Upper lobe of left lung (tissue), 6 donors: ENCODE measurements at places on chromosomes 7 and 10.

DNA sequence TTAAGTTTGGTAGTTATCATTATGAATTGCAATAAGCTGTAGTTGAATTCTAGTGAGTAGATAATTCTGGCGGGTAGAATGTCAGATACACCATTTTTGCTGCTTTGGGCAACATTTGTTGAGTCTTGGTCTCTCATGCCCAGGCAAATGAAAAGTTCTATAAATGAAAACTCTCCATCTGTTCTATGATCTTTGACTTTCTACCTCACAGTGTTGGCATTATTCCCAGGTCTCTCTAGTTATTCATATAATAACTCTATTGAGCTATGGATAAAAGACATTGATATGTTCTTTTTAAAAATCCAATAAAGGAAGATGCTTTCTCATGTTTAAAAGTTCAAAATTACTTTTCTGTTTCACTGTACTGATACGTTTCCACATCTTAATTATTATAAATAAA lies 415.3 kb upstream of the SEMA3D start:
- H3K27ac ChIP-seq, result no peak overlapping the region
- no peaks in the 10 kb centered on the region for H3K4me1 ChIP-seq
- no peak for DNase-seq

- peaks cover 9% of the 10 kb centered on the region for H3K4me1 ChIP-seq
- H3K4me3 ChIP-seq, result no peak overlapping the region
- DNase-seq, result no peak
- peaks cover 91% of the 10 kb centered on the region for H3K36me3 ChIP-seq
- H3K27me3 ChIP-seq, result no peaks in the 10 kb centered on the region
Observed at GRCh38 chr7:1474736-1475135, 15.5 kb upstream of the MICALL2 start.

DNA sequence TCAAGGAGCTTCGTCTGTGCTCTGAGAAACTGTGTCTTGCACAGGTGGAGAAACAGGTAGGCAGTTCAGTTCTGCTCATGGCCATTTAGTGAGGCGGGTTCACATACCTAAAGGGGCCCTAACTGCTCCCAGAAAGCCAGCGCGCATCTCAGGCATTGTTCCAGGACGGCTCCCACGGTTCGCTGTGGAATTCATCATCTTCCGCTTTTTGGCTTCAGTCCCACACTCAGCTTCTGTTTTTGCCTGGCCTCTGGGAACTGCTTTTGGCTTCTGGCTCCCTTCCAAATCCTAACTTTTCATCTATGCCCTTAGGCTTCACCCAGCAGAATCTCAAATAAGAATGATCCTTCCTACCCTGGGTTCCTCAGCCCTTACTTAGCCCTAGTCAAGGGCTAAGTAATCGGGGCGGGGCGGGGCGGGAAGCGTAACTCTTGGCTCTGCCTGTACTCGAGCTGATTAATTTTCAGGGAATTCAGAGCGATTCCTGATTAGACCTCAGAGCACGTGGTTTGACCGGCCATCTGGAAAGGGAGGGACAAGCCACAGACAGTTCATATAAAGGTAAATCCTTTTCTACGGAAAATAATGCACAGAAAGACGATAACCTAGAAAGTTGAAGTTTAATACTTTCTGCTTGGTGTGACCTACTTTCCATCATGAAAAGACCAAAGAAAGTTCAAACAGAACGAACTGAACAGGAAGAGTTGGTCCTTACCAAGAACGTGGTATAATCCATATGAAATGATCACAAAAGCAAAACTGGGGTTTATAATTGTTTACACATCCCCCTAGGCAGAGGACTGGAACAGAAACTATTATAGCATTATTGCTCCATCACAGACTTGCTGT lies 105.7 kb downstream of the ST8SIA6 start:
- peak; percentile 22 for DNase-seq
- H3K4me1 ChIP-seq, result no peaks in the 10 kb centered on the region
- no peaks in the 10 kb centered on the region for H3K27me3 ChIP-seq
- H3K36me3 ChIP-seq, result no peaks in the 10 kb centered on the region
- no peak overlapping the region for H3K27ac ChIP-seq

GRCh38 chr7:127438836-127439235 lies 46.3 kb upstream of the ZNF800 start:
- H3K4me1 ChIP-seq, result no peaks in the 10 kb centered on the region
- no peaks in the 10 kb centered on the region for H3K27me3 ChIP-seq
- H3K4me3 ChIP-seq, result no peak overlapping the region
- DNase-seq, result no peak
- no peak overlapping the region for H3K27ac ChIP-seq
- no peaks in the 10 kb centered on the region for H3K36me3 ChIP-seq

GRCh38 chr7:21962677-21963076 lies 17.0 kb upstream of the CDCA7L start:
- no peaks in the 10 kb centered on the region for H3K4me1 ChIP-seq
- H3K36me3 ChIP-seq, result no peaks in the 10 kb centered on the region
- H3K27me3 ChIP-seq, result no peaks in the 10 kb centered on the region
- H3K4me3 ChIP-seq, result no peak overlapping the region

DNA sequence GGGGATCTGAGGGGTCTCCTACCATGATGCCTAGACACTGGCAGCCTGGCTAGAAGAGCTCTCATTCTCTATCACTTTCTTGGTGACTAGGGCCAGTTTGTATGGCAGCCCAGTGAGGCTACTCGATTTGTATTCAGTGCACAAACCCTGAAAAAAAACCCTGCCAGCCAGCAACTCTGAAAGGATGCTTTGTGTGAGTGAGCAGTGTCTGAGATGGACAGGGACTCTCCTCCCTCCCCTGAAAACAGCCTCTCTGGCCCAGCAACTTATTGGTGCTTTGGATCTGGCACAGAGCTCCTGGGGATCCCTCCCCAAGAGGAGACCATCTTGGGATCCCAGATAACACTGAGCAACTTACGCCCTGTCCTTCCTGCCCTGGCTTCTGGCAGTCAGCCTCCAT lies 10.8 kb upstream of the LRRC4 start:
- no peak overlapping the region for H3K4me3 ChIP-seq
- H3K36me3 ChIP-seq, result no peaks in the 10 kb centered on the region
- no peak overlapping the region for H3K27ac ChIP-seq
- H3K27me3 ChIP-seq, result no peaks in the 10 kb centered on the region
- no peak for DNase-seq

DNA sequence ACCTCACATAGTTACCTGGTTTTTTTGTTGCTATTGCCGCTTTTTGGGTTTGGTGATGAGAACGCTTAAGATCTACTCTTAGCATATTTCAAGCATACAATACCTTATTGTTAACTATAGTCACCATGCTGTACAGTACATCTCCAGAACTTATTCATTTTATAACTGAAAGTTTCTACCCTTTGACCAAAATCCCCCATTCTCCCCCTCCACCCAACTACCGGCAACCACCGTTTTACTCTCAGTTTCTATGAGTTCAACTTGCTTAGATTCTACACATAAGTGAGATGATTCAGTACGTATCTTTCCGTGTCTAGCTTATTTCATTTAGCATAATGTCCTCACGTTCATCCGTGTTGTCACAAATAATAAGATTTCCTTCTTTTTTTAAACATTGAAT lies 86.7 kb upstream of the IL6 start:
- no peak overlapping the region for H3K4me3 ChIP-seq
- DNase-seq, result no peak
- H3K27me3 ChIP-seq, result no peaks in the 10 kb centered on the region
- H3K27ac ChIP-seq, result no peak overlapping the region
- no peaks in the 10 kb centered on the region for H3K36me3 ChIP-seq

DNA sequence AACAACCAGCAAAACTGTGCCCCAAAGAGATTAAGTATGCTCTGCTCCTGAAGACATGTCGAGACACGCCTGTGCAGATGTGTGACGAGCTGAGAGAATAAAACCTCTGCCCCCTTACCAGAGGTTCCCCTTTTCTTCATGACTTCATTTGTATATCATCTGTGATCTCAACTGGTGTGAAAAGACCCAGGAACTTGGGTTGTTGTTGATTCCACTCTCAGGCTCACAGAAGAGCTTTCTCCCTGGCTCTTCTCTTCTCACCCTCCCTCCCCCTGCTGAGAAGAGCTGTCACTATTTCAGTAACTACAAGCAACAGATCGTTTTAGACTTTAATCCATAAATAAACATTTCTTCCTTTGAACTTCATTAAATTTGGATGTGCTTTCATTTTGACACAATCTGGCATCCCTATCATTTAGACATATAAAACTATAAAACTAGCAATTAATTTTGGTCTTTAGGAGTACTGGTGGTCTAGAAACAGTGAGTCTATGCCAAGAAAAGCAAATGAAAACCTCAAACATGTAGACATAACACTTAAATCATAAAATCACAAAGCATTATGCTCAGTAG lies 179.3 kb upstream of the FZD8 start:
- H3K36me3 ChIP-seq, result no peaks in the 10 kb centered on the region
- no peak overlapping the region for H3K4me3 ChIP-seq
- DNase-seq, result no peak
- H3K27me3 ChIP-seq, result no peaks in the 10 kb centered on the region
- no peak overlapping the region for H3K27ac ChIP-seq
- H3K4me1 ChIP-seq, result no peaks in the 10 kb centered on the region

- H3K27me3 ChIP-seq, result no peaks in the 10 kb centered on the region
- no peak overlapping the region for H3K27ac ChIP-seq
- DNase-seq, result no peak
- H3K4me1 ChIP-seq, result peaks cover 7% of the 10 kb centered on the region
- no peak overlapping the region for H3K4me3 ChIP-seq
Observed at GRCh38 chr10:16887565-16887964, 70.3 kb upstream of the RSU1 start.

DNA sequence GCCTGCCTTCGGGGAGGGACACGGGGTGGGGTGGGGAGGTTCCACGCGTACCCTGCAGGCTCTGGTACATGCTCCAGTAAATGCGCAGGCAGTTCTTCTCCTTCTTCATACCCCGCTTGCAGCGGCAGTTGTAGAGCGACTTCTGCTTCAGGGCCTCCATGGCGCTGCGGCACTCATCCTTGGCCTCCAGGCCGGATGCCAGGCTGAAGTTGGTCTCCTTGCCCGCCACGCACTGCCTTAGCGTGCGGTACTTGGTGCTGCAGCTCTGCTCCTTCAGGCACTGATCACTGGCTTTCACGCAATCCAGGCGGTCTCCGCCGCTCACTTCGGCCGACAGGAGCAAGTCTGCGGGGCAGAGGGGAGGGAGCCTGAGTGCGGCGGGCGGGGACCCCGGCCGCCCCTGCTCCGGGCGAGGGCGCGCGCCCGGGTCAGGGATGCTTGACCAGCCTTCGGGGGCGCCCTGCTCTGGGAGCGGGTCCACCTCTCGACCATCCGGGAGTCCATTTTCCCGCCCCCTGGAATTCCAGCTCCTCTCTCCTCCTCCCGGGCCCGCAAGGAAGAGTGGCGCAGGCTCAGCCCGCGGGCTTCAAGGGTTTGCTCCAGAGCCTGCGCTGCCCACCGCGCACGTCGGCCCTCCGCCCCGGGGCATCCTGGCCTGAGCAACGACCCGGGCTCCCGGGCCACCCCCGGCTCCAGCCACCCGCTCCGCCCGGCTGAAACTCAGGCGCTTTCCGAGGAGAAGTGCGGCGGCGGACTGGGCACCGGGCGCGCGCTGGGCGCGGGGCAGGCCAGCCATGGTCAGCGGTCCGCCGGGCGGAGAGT lies 2.0 kb downstream of the GFRA1 start:
- H3K27ac ChIP-seq, result peak overlapping the region; percentile 50
- peak overlapping the region; percentile 46 for H3K4me3 ChIP-seq
- DNase-seq, result no peak

DNA sequence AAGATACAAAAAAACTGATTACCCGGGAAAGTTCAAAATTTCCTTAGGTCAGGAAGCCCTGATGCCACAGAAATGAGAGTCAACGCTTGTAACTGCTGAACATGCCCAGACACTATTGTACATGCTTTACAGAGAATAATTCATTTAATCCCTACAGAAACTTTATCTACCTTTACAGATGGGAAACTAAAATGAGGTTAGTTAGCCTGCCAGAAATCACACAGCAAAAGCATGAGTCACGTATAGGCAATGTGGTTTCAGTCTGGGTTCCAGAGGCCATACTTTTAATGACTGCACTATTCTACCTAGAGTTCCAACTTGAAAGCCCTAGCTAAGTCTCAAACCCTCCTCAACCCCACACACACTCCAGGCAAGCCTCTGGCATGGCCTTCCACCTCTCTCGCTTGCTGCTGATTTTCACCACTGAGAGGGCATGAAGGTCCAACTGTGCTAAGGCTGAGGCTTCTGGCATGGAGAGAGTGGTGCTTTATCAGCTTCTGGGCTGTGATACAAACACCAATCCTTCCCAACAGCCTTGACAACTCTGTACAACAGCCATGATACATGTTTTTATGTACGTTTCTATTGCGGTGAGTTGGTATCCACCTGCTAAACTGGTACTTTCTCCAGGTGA lies 1011.2 kb upstream of the GHITM start:
- H3K4me3 ChIP-seq, result no peak overlapping the region
- no peaks in the 10 kb centered on the region for H3K4me1 ChIP-seq
- H3K27ac ChIP-seq, result no peak overlapping the region
- no peak for DNase-seq

DNA sequence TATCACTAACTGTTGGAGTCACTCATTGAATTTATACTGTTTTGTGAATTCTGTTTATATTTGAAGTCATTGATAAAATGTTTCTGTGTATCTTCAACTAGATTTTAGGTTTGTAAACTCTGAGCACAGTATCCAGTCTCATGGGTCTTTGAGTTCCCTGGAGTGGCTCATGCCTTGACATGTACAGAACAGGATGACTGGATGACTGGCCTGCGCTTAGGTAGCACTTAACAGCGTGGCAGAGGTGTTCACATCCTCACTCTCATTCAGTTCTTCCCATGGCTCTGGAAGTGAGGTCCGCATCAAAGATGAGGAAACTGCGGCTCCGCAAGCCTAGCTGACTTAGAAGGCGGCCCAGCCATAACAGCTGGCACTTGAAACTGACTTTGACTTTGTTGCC lies 576.9 kb downstream of the SUGCT start:
- DNase-seq, result no peak
- no peaks in the 10 kb centered on the region for H3K36me3 ChIP-seq

- no peaks in the 10 kb centered on the region for H3K27me3 ChIP-seq
- no peak overlapping the region for H3K27ac ChIP-seq
- H3K36me3 ChIP-seq, result no peaks in the 10 kb centered on the region
- H3K4me3 ChIP-seq, result no peak overlapping the region
Observed at GRCh38 chr7:24227603-24228359, 56.2 kb upstream of the NPY start.

DNA sequence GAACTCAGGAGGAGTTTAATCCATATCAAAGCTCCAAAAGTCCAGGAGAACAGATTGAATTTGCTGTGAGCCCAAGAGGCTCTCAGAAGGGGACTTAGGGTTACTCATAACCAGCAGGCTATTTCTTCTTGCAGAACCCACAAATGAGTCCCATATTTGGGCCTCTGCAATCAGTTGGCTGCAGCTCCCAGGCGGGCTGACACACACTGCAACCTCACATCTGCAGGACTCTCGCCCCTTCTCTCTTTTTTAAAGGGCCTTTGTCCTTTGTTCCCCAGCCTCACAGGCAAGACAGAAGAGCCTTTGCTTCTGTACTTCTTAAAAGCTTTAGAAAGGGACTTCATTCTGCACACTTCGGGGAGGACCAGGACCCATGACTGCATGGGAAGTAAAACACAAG lies 26.7 kb downstream of the CREB3L2 start:
- H3K36me3 ChIP-seq, result no peaks in the 10 kb centered on the region
- H3K4me3 ChIP-seq, result no peak overlapping the region
- no peaks in the 10 kb centered on the region for H3K27me3 ChIP-seq
- peak overlapping the region; percentile 45 for H3K27ac ChIP-seq
- no peak for DNase-seq
- H3K4me1 ChIP-seq, result peaks cover 17% of the 10 kb centered on the region
